Activated T-helper 1 cell treated with Interleukin-2 at 50 U/mL for 16 hours (primary cell): ENCODE measurements at places on chromosomes 2 and 18.

DNA sequence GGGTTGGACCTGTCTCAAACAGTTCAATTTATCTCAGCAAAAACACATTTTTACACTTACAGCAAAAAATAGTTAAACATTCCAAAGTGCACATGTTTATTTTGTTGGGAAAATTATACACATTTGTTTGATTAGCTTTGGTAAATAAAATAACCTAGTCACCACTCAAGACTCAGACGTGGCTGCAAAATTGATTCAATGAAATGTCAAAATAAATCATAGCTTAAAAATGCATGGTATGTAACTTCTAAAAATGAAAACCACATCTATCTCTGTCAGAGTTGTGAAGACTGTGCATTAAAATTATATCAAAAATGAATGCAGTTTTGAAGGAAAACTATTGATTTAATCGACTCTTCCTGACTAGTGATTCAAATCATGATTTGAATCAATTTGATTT is 56.7 kb downstream of the GALNT14 start:
- no peak for DNase-seq

DNA sequence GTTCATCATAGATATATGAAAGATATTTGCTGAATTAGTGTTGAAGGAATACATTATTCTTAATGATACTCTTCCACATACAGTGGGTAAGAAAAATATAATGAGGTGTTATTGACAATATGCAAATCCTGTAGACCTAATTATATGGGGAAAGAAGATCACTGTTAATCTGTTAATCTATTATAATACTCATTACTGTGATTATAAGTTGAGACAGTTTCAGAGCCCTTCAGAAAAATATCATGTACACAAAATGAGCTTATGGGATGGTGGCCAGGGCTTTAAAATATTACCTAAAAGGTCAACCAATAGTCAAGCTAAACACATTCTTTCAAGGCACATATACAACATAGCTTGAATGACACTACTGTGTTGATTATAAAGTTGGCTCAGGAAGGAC is 163.5 kb downstream of the NOL4 start:
- no peak for DNase-seq

GRCh38 chr2:95667480-95667879 is 75.7 kb downstream of the TRIM43 start:
- no peak for DNase-seq

DNA sequence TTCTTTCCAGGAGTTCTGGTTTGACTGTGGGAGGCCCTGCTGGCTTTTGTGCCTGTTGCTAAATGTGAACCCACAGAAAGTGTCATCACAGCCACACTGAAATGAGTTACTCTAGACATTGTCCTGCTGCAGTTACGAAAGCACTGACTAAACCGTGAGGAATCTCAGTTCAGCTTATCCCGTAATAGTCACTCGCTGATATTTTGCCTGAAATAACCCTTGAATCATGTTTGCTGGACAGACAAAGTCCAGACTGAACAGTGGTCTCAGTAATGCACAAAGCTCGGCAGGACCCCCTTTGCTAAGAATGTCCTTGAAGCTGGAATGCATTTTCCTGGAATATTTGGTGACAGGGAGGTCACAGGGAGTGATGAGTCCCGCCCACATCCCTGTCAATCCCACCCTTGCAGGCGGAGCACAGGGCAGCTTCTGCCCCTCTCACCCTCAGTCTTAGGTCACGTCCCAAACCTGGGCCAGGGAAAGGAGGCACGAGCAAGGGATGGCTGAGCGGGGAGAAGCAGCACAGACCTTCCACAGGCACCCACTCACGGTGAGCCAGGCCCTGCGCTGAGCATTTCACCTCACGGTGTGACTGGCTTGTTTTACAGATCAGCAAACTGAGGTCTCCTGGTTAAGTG is 53.4 kb downstream of the ADI1 start:
- no peak for DNase-seq

DNA sequence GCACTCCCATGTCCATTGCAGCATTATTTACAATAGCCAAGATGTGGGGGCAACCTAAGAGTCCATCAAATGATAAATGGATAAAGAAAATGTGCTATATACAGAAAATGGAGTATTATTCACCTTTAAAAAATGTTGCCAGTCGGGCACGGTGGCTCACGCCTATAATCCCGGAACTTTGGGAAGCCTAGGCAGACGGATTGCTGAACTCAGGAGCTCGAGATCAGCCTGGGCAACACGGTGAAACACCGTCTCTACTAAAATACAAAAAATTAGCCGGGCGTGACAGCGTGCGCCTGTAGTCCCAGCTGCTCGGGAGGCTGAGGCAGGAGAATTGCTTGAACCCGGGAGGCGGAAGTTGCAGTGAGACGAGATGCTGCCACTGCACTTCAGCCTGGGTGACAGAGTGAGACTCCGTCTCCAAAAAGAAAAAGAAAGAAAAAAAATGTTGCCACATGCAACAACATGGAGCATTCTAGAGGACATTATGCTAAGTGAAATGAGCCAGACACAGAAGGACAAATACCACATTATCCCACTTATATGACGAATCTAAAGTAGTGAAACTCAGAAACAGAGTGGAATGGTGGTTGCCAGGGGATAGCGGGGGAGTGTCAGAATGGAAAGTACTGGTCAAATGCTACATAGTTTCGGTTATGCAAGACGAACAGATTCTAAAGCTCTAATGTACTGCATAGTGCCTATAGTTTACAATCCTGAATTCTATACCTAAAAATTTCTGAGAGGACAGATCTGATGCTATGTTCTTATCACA is 1385.6 kb upstream of the TMEFF2 start:
- no peak for DNase-seq

DNA sequence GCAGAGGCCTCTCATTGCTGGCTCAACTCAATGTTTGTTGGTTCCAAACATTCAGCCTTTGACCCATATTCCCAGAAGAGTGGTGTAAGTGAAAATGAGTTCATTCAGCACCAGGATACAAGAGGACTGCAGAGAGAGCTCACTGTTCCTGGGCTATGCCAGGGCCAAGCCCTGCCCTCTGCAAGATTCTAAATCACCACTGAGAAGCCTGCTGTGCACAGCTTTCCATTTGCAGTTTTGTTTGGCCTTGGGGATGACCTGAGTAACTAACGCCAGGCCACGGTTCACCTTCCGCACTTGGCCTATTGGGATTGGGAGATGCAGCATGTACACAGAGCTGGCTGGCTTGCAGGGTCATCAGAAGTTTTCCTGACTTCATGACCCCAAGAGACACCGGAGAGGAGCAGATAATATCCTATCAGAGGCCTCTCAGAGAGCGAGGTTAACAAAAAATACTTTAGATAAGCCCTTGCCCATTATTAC is 12.6 kb downstream of the GKN1 start:
- no peak for DNase-seq

DNA sequence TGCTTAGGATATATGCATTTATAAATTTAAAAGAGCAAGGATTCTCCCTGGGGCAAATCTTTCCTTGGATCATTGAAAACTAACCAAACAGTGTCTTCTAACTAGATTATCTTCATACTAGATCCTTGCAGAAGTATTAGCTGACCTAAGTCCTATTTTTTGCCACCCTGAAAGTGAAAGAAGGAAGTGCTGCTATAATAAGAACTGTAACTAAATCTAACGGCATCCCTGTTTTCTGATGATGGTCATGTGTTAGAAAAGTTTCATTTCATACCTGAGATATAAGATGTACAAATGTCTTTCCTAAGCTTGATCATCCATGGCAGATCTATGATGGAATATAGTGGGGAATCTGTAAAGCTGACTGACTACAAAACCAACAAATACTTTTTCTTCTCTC is 102.7 kb downstream of the MAP2 start:
- DNase-seq, result no peak

DNA sequence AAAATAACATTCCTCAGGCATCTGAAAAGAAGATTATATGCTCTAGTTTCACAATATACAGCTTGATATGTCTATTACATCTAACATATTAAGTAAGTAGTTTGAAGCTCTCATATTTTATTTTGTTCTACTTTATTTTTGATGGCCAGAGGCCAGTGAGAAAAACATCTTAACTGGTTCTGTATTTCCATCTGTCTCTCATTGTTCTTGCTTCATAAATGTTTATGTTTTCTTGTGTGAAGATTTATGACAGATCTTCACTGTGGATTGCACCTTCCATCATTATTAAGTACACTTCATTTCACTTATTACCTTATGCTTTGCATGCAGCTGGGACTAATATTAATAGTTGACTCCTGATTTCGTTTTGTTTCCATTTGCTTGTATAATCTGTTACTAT is 511.2 kb downstream of the TSN start:
- DNase-seq, result no peak

- DNase-seq, result peak; percentile 37
Measured at GRCh38 chr2:105929516-105929915, 184.8 kb downstream of the NCK2 start.

DNA sequence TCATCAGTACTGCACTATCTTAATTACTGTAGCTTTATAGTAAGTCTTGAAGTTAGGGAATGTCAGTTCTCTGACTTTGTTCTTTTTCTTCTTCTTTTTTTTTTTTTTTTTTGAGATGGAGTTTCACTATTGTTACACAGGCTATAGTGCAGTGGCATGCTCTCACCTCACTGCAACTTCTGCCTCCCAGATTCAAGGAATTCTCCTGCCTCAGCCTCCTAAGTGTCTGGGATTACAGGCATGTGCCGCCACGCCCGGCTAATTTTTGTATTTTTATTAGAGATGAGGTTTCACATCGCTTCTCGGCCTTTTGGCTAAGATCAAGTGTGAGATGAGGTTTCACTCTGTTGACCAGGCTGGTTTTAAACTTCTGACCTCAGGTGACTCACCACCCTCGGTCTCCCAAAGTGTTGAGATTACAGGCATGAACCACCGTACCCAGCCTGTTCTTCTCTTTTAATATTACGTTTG is 41.9 kb upstream of the TANC1 start:
- DNase-seq, result no peak
